ENCODE measurements at places on chromosomes 5 and 9.

- DNase-seq, result no peak
These were observed 48.7 kb downstream of the NEURL1B start for GRCh38 chr5:172689801-172690200.

DNA sequence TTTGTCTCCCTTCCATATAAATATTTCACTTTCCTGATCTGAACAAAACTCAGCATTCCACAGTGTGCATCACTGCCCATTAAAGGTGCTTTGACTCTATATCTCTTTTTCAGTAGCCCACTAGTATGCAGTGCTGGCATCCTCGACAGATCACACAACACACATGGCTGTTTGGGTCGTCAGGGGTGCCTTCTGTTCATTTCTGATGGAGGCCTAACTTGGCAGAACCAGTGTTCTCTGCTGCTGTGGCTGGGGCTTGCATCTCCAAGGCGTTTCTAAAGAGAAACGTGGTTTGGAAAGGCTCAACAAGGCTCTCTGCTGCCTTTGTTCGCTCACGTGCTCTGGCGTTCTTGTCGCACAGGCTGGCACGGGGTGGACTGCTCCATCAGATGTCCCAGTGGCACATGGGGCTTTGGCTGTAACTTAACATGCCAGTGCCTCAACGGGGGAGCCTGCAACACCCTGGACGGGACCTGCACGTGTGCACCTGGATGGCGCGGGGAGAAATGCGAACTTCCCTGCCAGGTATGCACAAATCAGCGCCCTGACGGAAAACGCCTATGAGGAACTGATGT, 97.7 kb upstream of the PRRC1 start:
- DNase-seq, result no peak

GRCh38 chr5:176770431-176770830, 39.9 kb upstream of the UNC5A start:
- no peak for DNase-seq

- no peak for DNase-seq
These were observed 27.5 kb downstream of the ASS1 start for GRCh38 chr9:130472184-130472705.

GRCh38 chr9:4137681-4138099, 162.2 kb downstream of the GLIS3 start:
- DNase-seq, result peak; percentile 12
